ENCODE measurements at places on chromosomes 16 and 17.

DNA sequence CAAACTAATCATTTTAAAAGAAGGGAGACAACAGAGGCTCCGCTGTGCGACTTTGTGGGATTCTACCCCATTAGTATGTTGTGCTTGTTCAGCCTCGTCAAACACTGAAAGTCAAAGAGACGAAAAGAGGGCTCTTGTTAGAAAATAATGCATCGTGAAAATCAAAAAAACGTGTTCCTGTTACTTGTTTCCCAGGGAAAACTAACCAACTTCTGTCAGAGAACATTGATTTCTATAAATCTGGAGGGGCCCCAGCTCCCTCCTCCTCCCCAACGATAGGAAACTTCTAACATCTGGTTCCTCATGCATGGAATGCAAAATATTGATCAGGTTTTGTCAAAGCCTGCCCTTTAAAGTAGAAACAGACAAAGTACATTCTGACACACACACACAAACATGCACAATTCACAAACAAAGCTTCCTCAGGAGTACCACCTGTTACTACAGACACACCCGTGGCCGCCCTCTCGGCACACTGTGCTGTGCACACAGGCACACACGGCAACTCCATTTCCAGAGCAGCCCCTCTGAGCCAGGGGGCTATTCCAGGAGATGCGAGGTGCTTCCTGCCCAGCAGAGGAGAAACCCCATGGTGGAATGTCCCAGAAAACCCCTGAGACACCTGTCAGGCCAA is 151.3 kb downstream of the ZFHX3 start:
- no peak for DNase-seq

- peak; percentile 38 for DNase-seq
Observed at GRCh38 chr17:17028059-17028877, 14.0 kb upstream of the MPRIP start.

GRCh38 chr17:46726206-46726605 is 92.3 kb downstream of the WNT3 start:
- no peak for DNase-seq

DNA sequence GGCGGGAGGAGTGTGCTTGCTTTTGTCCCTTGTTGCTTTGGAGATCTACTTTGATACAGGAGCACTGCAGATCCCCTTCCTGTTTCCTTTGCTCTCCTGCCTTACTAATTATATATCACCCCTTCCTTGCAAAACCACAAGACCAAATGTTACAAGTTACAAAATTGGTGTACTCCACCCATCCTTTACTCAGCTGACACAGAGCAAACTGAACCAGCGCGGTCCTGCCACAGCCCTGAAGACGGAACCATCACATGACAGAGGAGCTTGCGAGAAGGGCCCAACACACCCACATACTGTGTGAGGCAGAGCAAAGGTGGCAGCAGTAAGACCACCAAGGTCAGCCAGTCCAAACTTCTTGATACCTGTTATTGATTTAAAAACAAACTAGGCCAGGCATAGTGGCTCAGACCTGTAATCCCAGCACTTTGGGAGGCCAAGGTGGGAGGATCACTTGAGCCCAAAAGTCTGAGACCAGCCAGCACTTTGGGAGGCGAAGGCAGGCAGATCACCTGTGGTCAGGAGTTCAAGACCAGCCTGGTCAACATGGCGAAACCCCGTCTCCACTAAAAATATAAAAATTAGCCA is 33.2 kb downstream of the CYTH1 start:
- DNase-seq, result peak; percentile 92

DNA sequence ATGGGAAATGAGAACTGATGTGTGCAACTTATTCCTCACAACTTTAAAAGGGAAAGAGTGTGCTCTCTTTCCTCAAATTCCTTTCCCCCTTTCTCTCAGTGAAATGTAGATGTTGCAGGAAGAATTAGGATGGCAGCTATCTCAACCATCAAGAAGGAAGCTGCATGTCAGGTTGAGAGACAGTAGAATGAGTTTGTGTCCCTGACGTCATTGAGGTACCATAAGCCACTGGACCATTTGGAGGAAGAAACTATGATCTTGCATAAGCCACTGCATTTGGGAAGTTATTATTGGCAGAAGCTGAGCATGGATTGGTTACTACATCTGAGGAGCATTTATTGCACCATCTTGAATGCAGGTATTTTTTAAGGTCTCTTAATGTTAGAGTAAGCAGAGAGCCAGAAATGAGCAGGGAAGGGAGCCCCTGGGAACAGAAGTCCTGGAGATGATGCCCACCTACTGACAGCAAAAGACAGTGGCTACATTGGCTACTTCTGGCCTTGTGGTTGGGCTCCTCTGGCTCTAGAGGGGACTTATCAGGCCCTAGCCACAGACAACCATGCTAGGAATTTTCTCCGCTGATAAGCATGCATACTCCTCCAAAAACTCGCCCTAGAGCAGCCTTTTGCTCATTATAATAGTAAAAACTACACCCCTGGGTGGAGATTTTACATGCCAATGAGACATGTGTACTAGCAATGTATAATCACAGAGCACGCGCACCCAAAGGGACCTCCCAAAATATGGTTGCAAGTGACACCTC is 249.0 kb upstream of the SALL1 start:
- no peak for DNase-seq

- no peak for DNase-seq
Observed at GRCh38 chr16:89409161-89409711, 81.1 kb downstream of the ANKRD11 start.

GRCh38 chr17:80529104-80529903 is 15.3 kb upstream of the RPTOR start:
- DNase-seq, result no peak

- peak; percentile 95 for DNase-seq
Observed at GRCh38 chr17:45147581-45148182, 593 bp upstream of the HEXIM1 start.

- DNase-seq, result no peak
Observed at GRCh38 chr17:1367351-1367745, 32.7 kb downstream of the YWHAE start.

DNA sequence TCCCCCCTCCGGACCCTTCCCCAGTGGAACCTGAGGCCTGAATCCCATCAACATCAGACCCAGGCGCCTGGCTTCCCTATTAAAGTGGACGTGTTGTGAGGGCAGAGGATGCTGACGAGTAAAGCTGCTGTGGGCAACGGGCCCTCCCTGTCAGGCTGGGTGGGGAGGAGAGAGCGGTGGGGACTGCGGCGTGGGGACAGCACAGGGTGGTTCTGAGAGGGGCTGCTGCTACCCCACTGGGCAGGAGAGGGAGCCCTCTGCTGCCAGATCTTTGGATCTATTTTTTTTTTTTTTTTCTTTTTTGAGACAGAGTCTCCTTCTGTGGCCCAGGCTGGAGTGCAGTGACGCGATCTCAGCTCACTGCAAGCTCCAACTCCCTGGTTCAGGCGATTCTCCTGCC is 5.9 kb downstream of the CA5A start:
- no peak for DNase-seq

- no peak for DNase-seq
Observed at GRCh38 chr17:76188213-76189016, 47.4 kb upstream of the FOXJ1 start.

- DNase-seq, result no peak
Observed at GRCh38 chr16:85846461-85846860, 47.0 kb downstream of the COX4I1 start.

GRCh38 chr17:5888811-5889210 is 181.4 kb upstream of the WSCD1 start:
- no peak for DNase-seq

GRCh38 chr16:69169051-69169450 is 17.9 kb upstream of the SNTB2 start:
- DNase-seq, result no peak

DNA sequence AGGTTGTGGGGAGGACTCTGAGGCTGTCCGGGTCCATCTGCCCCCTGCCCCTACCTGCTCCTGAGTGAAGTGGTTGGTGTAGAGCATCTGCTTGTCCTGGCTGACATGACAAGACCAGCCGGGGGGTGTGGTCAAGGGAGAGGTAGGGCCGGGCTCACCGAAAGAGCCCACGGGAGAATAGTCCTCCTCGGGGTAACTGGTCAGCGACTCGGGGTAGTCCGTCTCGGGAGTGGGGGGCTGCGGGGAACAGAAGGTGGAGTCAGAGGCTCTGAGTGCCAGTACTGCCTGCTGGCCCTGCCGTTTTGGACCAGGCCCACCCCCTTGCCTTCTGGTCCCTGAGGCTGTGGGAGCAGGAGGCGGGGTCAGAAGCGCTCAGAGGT is 27.8 kb downstream of the ARHGAP27 start:
- no peak for DNase-seq

GRCh38 chr16:76956394-76956793 is 234.6 kb upstream of the MON1B start:
- DNase-seq, result no peak

DNA sequence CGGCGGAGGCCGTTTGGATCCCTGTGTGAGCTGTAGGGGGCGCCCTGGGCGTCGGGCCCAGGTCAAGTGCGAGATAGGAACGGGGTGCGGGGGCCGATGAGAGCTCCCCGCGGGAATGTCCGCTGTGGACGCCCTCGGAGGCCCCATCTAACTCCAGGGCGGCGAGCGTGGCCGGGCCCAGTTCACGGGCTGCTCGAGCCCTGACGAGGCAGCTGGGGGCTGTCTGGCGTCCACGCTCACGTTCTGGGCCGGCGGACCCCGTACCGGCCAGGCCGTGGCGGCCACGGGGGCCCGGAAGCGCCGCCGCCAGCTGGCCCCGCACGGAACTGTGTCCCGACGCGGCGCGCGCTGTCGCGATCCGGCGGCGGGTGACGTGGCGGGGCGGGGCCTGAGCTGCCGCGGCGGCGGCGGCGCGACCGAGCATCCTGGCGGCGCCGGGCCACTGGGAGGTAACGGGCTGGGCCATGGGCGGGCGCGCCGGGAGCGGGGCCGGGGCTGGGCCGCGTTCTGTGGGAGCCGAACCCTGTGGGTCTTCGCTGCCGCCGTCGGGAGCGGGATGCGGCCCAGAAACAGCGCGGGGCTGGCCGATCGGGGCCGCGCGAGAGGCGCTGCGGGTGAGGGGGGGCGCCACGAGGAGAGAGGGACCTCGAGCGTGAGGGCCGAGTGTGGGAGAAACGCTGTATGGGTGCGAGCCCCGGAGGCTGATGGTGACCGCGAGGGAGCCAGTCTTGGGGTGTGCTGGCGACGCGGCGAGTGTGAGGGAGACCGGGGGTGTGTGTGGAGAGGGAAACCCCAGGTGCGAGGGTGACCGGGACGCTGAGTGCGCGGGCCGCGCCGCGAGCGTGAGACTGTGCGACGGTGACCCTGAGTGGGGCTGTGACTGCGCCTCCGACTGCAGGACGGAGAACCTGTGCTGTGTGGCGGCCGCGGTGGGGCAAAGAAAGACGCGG is at the start of gene SLC7A6:
SLC7A6 (plus strand) TSS at position 399 of the 950 bp plus-strand sequence. CDS start 10,201 bp downstream, outside the sequence.
- DNase-seq, result peak; percentile 80

DNA sequence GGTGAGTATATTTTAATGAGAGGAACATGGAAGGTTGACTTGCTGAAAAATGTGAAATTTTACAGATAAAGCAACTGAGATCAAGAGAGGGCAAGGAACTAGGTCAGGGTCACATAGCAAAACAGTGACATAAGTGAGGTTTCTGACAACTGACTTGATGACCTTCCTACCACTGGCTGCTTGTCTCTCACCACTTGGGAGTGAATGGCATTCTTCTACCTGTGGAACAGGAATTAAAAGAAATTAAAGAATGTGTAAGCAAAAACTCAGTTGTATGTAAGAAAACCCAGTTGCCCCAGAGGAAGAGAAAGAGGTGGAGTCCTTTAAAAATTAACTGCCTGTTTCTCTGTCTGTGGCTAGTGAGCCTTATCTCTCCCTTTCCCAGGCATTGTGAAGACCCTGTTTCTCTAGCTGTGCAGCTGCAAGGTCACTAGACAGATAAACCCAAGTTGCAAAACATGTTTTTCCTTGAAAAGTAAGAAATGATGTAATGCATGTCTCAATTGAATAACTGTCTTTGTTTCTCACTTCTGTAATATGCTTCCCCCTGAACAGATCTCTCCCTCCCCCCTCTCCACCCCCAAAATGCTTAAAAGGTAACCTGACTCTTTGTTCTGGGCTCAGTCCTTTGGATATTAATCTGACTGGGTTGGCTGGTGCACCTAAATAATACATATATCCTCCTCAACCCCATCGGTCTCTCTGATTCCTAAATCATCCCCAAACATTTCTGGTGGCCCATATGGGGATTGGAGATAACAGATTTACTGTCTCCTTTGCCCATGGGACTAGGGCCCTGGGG is 23.4 kb downstream of the ACSM1 start:
- DNase-seq, result peak; percentile 92

DNA sequence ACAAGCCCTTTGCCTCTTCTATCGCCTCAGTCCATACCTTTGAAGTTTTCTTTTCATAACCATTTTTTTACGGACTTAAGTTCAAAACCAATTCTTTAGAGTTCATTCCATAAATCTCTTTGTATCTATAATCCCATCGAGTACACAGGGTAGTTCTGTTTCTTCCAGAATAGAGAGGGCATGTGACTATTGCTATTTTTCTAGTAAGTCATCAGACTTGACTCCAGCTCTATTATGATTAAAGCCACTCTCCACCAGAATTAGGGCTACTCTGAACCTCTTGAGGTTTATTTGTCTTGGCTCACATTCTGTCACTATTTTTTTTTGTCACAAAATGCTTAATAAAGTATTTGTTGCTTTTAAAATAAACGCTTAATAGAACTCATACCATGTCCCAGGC is 191.9 kb upstream of the AXIN2 start:
- DNase-seq, result no peak

- no peak for DNase-seq
Observed at GRCh38 chr17:31693433-31694220, 165.4 kb downstream of the COPRS start.

DNA sequence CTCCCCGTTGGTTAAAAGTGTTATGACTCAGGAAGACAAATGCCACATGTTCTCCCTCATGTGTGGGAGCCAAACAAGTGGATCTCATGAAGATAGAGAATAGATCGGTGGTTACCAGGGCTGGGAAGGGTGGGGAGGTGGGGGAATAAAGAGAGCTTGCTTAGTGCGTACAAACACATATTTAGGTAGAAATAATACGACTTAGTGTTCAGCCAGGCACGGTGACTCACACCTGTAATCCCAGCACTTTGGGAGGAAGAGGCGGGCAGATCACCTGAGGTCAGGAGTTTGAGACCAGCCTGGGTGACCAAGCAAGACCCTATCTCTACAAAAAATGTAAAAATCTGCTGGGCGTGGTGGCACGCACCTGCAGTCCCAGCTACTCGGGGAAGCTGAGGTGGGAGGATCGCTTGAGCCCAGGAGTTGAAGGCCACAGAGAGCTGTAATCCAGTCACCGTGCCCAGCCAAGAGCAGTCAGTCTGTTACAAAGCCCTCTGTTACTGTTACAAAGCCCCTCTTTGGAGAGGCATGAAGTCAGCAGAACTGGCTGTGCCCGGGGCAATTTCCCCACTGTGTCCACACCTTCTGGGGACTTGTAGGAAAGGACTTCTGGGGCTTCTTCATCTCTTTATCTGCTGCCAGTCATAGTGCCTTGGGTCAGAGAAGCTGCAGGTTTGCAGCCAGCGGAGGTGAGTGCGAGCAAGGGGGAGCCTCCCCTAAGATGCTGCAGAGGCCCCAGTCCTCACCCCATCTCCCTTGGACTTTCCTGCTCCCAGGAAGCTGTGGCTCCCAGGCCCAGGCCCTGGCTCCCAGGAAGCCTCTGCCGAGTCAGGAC is 4.3 kb upstream of the ALDH3A1 start:
- no peak for DNase-seq
